Left kidney (tissue), 8 donors: ENCODE measurements at places on chromosomes 4 and X.

DNA sequence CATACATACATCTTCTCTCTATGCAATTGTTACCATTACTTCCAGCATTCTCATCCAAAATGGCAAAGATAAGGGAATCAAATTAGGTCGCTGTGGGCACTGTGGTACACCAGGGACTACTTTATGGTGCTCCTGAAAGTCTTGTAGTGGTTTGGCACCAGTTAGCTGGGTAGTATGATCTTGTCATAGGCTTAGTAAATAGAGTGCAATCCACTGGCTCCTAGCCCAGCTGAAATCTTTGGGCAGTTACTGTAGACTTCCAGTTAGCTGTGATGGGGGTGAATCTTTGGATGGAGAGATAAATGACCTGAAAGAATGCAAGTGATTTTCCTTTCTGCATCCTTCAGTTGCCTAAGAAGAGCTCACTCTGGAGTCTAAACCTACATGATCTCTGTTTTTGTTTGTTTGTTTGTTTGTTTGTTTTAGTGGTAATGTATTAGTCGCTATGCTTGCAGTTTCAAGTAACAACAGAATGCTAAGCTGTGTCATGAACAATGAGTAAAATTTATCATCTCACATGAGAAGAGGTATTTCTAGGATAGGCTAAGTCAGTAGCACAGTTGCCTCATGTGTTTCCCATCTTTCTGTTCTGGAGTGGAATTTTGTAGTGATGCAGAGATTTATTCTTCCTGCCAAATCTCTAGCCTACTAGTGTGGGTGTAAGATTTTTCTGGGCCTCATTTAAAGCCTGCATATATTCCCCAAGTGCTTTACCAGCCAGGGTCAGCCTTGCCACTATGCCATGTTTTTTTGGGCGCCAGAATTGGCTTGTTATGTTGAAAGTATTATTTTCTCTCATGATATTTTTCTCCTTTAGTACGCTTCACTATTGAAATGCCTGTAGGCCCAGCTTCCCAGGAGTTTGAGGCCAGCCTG lies 24.2 kb downstream of the HERC3 start:
- DNase-seq, result no peak

GRCh38 chrX:119325456-119325855 lies 73.7 kb upstream of the SLC25A43 start:
- DNase-seq, result no peak

DNA sequence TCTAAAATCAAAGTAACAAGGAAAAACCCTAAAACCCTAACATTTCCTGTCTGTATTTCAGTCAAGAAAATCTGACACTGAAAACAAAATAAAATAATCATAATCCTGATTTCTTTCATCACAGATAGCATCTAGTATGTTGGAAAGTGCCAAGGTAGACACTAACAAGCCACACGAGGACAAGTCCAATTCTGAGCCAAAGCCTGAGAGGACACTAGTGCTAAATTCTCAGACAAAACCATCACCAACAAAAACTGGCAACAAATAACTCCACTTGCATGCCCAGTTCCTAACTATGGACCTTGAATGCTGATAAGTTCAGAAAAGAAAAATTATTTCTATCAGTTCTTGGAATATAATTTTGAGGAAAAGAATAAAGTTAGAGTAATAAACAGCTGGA lies 113.7 kb downstream of the MANBA start:
- DNase-seq, result no peak

DNA sequence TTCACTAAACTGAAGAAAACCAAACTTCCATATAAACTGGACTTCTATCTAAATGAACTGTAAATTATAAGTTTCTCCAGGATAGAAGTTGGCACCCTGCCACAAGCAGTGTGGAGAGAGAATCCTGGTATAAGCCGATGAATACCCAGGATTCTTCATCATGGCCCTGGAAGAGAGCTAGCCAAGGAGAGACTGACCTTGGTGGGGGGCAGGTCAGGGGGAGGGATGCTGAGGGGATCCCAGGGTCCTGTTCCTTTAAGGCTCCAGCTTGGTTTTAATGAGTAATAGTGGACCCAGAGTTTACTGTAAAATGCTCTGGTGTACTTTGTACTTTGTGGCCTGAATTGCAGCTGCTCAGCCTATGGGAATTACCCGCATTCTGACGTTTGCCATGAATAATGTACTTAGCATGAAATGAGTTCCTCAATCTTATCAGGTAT lies 16.9 kb downstream of the RASSF6 start:
- no peak for DNase-seq

GRCh38 chr4:74291471-74291870 lies 16.8 kb upstream of the EPGN start:
- DNase-seq, result no peak
